ENCODE measurements at places on chromosomes 5 and 9.

DNA sequence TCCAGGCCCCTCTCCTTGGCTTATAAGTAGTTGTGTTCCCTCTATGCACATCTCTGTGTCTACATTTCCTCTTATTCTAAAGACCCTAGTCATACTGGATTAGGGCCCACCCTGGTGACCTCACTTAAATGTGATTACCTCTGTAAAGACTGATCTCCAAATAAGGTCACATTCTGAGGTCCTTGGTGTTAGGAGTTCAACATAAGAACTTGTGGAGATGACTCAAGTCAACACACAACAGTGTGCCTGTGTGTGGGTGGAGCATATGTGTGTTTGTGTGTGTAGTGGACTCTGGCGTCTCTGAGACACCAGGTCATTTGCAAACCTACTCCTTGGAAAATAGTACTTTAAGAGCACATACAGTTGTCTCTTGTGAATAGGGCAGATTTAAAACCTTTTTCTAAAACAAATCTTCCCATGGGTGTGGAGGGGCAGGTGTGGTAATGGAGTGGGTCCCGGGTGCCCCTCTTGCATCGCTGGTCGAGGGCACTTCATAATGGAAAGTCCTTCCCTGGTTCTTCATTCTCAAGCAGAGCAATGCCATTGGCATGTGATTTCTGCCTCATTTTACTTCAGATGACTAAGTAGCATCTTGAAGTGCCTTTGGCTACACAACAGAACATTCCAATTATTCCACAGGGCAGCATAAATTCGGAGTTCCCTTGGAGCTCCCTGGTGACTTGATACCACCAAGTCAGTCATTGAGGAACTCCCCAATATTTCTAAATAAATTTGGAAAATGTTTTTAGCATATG is 84.4 kb downstream of the C9orf152 start:
- no peak for DNase-seq

GRCh38 chr5:140295414-140295813 is 7.5 kb downstream of the PFDN1 start:
- peak; percentile 62 for DNase-seq

- DNase-seq = peak; percentile 72
Observed at GRCh38 chr5:93503598-93504067, 77.4 kb downstream of the NR2F1-AS1 start.

- DNase-seq = no peak
Observed at GRCh38 chr9:1978941-1979340, 36.2 kb upstream of the SMARCA2 start.

GRCh38 chr9:83714329-83714728 is 6.6 kb upstream of the UBQLN1 start:
- no peak for DNase-seq

DNA sequence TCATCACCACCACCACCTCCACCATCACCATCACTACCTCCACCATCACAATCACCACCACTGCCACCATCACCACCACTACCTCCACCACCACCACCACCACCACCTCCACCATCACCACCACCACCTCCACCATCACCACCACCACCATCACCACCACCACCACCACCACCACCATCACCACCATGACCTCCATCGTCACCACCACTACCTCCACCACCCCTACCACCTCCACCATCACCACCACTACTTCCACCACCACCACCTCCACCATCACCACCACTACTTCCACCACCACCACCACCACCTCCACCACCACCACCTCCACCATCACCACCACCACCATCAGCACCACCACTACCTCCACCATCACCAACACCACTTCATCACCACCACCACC is 23.5 kb upstream of the ADCY2 start:
- no peak for DNase-seq

DNA sequence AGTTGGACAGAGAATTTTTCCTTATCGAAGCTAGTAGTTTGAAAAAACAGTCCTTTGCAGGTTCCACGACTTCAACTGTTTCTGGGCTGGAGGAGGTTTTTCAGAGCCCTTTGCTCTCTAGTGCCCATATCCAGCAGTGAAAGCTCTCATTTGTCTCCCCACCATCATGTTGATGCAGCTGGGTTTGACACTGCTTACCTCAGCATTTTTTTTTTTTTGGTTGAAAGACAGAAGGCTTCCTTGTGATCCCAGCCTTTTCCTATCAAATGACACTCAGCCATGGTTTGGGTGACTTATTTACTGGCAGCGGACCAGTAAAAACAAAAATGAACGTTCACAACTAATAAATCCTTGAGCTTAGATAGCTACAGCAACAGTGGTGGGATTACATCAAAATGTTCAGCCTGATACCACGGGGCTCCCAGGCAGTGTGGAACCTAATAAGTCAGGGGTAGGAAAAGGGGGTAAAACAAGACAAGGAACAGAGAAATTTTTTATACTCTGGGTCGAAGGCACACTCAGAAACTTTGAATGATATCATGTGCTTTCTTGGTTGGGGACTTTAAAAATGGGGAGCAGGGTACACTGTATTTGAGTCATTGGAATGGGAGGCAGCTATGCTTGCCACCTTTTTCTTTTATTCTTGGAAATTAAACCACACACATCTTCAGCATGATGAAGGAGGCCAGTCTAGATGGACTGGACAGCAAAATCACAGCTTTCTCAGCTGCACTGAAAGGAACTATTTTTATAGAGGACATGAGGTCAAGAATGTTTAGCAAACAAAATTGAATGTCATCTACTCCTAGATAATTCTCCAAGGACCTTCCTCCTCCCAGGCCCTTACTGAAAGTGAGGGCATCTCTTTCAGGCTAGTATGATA is 308.9 kb upstream of the MPDZ start:
- no peak for DNase-seq

DNA sequence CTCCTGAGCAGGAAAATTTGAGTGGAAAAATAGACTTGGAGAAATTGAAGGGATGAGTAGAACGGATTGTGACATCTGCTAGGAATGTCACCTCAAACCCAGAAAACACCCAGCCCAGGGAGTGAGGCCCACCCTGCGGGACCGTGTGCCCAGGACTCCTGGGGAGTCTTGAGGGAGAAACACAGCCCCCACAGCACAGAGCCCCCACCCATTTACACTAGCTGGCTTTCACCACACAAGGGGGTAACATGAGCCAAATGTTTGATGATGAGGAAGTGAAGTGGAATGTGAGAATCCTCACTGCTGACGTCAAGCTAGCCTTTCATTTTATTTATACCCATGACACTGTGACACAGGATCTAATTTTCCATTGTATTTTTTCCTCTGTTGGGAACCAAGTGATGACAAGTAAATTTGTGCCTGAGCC is 42.8 kb upstream of the PDE8B start:
- peak; percentile 45 for DNase-seq

- no peak for DNase-seq
Observed at GRCh38 chr5:173729079-173729765, 112.8 kb upstream of the BOD1 start.

GRCh38 chr9:136543830-136544547 is 1.9 kb downstream of the NOTCH1 start:
- no peak for DNase-seq

DNA sequence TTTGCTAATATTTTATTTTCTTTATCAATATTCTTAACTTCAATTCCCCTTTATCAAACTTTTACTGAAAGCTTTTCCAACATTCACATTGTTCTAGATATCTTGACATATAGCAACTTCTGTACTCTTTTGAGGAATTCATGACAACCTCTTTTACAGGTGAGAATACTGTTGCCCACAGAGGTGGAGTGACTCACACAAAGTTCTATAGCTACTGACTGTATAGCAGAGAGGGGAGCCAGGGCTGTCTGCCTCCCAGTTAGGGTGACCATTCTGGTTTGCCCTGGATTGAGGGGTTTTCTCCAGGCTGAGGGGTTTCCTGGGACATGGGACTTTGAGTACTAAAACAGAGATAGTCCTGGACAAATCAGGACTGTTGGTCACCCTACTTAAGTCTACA is 16.2 kb downstream of the SEC61B start:
- no peak for DNase-seq

DNA sequence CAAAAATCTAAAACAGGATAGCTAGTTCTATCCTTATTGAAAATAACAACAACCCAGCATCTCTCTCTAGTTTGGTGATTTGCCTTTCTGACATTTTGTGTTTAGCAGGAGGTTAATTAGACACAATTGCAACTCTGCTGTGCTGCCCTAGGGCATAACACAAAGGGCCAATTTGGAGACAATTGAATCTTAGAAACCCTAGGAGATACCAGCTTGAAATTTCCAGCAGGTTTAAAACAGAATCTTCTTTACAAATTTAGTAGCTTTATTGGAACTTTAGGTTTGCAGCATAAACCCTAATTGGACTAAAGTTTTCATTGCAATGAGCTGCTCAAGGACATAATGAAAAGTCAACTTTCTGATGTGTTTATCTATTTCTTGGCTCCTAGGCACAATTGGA is 166.7 kb upstream of the FER start:
- no peak for DNase-seq

DNA sequence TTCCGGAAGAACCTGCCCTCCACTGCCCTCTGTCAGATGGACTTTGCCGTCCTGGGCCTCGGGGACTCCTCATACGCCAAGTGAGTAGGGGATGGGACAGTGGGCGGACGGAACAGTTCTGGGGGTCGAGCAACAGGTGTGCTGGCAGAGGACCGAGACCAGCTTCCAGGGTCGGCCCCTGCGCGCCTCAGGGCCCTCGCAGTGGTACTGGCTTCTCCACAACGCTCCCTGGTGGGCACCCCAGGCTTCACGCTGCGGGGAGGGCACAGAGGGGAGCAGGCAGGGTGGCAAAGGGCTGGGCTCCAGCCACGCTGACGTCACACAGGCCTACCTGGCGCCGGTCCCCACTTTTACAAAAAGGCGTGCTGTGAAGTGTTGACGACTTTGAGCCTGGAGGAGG is 7.0 kb downstream of the NDOR1 start:
- DNase-seq = no peak
